ENCODE measurements at places on chromosomes 4 and X. TPM values are rescaled to one million over a fixed set of nuclear protein-coding genes. Genes with fewer than 3 reads are reported as not detected.

Gene TMEM165
- 88.8 TPM for total RNA-seq

Gene MGARP
- 98.1 TPM for total RNA-seq

Gene PAGE4
- not detected for total RNA-seq

Gene ERAS
- total RNA-seq: not detected

Gene DOK7
- 3.5 TPM for total RNA-seq

Gene CTAG1A
- not detected for total RNA-seq
